ENCODE measurements at places on chromosomes 7 and 10.

DNA sequence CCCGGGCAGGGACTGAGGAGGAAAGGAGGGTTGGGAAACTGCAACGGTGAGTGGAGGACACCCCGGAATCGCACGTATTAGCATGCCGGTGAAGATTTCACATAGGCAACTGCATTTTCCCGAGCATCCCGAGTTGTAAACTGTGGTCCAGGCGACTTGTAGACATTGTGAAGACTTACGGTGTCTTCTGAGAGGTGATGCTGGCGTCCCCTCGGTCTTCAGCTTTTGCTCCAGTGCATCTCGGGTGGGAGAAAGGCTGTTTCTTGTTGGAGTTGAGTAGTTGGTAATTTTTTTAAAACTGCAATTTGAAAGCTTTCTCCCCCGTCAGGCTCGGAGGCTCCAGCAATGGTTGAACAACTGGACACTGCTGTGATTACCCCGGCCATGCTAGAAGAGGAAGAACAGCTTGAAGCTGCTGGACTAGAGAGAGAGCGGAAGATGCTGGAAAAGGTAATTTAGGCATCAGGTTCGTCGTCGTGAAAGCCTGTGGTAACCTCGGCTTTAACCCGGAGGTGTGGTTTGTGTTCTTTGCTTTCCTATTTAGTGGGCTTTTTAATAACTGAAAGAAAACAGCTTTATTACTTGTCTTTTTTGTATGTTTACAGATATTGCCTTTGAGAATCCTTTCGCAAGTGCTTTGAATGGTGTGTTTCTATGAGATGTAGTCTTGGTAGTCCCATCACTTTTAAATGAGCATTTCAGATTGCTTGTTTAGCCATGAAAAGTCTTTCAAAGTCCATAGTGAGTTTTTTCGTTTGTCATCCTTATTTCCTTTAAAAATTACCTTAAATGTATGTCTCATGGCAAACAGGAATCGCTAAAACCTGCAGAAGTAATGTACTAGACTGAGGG, 687 bp downstream of the HELLS start:
- DNase-seq, result no peak

- DNase-seq, result no peak
Observed at GRCh38 chr7:14419531-14419930, 430.1 kb upstream of the ETV1 start.

DNA sequence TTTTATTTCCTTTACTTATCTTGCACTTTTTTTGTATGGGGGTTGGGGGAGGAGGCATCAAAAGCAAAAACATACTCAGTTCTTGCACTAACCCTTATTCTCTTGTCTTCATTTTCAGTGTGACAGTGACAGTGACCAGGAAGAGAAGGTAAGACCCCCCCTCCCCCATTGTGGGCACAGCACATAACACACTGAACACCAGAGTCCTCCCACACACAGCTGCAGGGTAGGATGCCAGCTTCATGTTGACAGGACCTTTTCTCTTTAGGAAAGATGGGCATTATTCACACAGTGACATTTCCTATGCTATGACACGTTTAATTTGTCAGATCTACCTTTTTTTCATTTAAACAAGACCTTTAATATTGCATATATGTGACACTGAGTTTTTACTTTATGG, 696.3 kb upstream of the GALNT17 start:
- no peak for DNase-seq

GRCh38 chr7:117565226-117565625, 85.4 kb downstream of the CFTR start:
- DNase-seq, result no peak

DNA sequence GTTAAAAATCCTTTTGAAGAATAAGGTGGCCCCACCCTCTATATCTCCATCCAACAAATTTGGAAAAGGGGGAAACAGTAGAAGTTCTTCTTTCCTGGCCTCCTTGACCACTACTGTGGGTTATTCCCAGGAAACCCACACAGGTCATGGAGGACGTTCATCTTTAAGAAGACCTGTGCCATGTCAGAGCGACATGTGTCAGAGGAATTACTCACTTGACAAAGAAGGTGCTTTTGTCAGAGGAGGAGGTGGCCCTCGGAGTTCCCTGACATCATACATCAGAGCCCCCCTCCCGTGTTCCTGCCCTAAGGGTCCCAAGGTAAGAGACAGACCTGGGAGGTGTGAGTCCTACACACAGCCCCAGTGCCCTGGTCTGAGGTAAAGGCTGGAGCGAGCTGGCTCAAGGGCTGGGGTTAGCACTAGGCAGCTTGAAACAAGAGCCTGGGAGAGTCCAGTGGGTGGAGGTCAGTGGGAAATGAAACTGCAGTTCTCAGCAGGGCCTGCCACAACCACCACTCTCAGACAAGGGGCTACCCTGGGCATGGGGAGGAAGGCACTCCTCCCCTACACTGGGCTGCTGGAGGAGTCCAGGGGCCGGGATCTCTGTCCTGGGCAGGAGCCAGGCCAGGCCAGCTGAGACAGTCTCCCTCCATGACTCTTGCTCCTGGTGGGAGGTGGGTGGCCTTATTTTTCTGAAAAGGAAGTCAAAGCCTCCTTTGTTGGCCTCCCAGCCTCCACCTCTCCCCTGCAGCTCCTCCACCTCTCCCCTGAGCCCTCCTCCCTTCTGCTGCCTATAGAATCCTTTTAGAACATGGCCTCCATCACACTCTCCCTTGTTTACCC, 21.8 kb upstream of the ZMIZ1 start:
- DNase-seq, result no peak

DNA sequence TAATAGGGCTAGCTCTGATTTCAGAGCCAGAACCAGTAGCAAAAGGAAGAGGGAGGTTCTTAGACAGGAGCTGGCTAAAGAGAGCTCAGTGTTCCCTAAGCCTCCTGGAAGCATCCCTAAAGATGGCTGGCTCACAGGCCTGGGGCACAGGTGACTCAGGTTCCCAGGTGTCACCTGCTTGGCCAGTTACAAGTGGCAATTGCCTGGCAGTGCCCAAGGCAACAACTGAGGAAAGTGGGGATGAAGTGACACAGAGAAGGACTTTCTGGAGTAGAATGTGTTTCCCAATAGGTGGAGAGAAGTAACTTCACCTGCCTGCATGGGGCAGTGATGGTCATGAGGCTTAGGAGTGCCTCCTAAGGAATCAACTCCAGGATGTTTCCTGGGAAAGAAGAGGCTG, 66.5 kb upstream of the EEPD1 start:
- no peak for DNase-seq

DNA sequence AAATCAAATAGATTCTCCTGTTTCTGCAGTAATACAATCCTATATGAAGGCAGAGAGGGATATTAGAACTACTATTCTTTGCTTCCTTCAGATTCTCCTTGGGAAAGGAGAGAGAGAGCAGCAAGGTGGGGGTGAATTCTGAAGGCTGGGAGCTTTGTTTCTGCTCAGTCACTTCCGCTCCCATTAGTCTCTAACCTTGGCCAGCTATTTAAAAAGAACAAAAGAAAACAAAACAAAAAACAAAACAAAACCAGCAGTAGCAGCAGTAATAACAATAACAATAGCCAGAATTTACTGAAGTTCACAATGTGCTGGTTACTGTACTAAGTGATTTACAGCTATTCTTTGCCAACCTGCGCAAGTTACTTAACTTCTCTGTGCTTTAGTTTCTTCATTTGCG, 9.9 kb downstream of the GPR85 start:
- no peak for DNase-seq
